ENCODE measurements at places on chromosomes 1 and 21.

GRCh38 chr1:8251635-8252034, 66.3 kb upstream of the SLC45A1 start:
- DNase-seq = no peak

GRCh38 chr1:41917835-41918449, 780 bp downstream of the HIVEP3 start:
- DNase-seq = peak; percentile 61

- DNase-seq = no peak
Observed at GRCh38 chr1:163877016-163877415, 555.3 kb downstream of the NUF2 start.

GRCh38 chr1:119254067-119254720, 113.7 kb upstream of the WARS2 start:
- DNase-seq = no peak

GRCh38 chr1:73839922-73840321, 358.1 kb downstream of the LRRIQ3 start:
- peak; percentile 48 for DNase-seq

- no peak for DNase-seq
Observed at GRCh38 chr1:155128755-155129473, 1.2 kb downstream of the EFNA1 start.

- DNase-seq = no peak
Observed at GRCh38 chr1:97412166-97412565, 508.7 kb downstream of the DPYD start.

DNA sequence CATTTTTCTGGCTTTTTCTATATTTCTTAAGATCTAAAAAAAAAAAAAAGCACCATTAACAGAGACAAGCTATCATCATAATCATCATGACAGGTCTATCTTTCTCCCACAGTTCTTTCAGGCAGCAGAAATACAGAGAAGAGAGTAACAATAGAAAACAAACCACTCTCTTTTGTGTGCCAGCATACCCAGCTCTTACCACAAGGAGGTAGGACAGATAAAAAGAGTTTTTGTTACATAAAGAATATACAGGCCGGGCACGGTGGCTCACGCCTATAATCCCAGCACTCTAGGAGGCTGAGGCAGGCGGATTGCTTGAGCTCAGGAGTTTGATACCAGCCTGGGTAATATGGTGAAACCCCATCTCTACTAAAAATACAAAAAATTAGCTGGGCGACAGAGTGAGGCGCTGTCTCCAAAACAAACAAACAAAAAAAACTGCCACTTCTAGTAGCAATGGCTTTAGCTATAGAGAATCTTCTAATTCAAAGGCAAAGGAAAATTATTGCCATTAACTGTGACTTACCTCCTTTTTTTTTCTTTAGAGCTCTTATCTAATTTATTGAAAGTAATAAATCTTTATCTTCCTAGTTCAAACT, 39.7 kb downstream of the ANKRD13C start:
- no peak for DNase-seq

DNA sequence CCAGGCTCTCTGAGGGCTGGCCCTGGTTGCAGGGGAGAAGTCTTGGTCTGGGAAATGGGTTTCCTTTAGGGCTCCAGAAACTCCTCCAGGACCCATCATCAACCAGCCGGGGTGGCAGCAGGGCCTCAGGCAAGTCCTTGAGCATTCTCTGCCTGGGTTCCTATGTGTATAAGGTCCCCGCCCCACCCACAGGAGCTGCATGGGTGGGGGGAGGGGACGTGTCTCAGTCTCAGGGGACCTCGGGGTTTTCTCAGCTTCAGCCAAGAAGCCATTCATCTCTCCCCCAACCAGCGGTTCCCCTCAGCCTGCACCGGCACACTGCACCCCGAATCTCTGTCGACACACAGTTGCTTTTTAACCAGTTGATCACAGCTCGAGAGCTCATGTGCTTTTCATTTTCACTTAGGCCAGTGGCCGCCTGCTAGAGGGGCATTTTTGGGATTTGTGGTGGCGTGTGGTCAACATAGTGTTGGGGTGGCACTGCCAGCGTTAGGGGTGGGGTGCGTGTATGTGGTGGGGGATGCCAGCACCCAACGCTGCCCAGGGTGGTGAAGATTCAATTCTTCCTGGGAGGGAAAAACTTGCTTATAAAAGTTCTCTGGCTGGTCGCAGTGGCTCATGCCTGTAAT, 6.5 kb downstream of the RUNX3 start:
- no peak for DNase-seq

DNA sequence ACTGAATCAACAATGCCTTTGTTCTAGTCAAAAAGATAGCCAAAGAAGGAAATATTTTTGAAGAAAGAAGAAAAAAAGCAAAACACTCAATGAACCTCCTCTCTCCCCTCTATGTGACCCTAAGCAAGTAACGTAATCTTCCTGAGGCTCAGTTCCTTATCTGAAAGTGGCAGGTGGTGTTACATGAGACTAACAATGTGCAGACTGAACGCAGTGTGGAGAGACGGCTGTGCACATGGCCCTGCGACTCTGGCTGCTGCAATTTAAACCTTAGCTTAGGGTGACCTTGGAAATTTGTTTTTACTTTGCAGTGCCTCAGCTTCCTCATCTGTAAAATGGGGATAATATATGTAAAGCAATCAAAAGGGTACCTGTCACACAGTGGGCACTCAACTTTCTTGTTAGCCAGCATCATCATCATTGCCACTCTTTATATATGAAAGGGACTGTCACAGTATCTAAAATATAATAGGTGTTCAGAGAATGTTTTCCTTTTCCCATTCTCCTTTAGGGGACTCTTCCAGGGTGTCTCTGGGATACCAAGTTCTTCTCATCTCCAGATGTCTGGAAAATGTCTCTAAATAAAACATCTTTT, 100.1 kb upstream of the JUN start:
- no peak for DNase-seq

DNA sequence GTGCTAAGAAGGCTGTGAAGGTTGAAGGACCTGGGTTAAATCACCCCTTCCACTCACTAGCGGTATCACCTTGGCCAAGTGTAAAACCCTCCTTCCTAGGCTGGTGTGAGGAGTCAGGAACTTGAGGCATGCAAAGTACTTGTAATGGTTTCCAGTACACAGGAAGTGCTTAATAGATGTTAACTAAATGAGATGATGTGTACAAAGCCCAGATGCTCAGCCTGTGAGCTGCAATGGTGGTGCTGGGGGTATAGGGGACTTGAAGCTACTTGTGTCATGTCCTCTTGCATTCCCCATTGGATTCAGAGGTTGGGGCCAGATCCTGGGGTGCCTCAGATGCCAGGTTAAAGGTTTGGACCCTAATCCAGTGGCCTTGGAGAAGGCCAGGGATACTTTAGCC, 75.5 kb downstream of the EPHB2 start:
- DNase-seq = no peak

DNA sequence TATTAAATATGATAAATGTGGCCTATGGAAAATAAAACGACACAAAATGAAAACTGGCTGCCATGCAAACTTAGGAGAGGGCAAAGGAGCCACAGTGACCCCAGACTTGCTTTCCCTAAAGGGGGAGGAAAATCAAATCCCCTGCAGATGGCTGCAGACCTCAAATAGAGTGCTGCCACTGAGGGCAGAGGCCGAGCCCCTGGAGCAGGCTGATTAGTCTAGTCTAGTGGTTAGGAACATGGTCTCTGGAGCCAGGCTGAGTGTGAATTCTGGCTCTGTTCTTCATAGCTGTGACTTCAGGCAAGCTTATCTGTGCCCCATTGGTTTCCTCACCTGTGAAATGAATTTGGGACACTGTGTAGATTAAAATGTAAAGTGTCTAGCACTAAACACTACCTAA, 60.8 kb downstream of the ITPKB start:
- no peak for DNase-seq

DNA sequence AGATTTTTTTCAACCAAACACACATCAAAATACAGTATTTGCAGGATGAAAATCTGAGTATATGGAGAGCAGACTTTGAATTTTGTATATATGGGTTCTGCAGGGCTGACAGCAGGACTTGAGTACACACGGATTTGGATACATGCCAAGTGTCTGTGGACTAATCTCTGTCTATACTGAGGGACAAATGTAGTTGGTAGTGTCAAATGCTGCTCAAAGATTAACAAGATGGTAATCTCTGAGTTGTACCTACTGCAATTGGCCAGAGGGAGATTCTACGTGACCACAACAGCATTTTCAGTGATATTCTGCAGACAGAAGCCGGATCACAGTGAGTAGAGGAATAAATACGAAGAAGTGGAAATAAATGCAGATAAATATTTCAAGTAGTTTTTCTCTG, 43.4 kb downstream of the SHCBP1L start:
- no peak for DNase-seq

DNA sequence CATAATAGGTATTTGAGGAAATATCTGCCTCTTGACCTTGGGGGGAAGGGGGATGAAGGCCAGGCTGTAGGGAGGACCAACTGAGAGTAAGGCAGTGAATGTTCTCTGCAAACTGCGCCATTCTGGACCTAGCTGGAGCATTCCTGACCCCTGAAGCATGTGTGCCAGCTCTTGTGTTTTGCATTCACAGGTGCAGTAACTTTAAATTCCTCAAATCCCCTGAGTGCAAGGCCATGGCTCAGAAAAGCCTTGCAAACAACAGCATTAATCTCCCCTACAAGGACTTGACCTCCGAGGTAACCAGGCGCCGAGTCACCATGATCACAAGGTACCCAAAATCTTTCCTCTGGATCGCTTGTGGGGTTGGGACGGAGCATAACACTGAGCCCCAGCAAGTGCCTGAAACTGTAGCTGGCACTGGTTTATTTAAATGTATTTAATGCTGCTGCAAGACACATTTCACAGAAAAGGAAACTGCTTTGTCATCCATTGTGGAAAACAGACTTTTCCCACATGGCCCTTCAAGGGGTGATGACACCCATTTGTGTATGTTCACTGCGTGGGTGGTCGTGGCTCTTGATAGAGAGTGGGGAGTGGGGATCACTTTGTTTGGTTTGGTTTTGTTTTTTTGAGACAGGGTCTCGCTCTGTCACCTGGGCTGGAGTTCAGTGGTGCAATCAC, 1.7 kb downstream of the MYOCOS start:
- DNase-seq = no peak

DNA sequence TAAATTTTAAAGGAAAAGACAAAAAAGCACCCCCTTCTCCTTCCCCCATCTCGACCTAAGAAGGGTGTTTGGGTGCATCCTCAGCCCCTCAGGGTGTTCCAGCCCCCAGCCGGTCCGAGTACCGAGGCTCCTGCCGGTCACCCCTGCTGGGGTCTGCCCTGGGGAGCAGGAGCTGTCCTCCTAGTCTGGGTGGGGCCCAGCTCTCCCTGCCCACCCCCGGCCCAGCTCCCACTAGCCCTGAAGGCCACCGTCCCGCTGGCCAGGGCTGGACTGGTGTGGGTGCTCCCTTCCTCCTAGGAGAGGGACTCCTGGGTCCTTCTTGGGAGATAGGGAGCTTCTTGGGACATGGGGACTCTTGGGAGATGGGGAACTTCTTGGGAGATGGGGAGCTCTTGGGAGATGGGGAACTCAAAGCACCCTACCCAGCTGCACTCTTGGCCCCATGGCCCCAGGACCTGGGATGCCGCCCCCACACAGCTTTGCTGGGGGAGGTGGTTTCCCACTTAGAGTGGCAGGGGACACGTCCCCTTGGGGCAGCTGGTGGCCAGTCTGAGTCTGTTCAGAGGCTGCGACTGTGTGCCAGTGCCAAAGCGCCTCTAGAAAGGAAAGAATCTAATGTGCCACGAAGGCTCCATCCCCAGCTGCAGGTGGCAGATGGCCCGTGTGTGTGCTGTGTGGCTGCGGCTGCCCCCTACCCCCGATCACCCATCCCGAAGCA, 44.5 kb downstream of the MORN1 start:
- DNase-seq = no peak

GRCh38 chr1:22224091-22224490, 81.2 kb upstream of the WNT4 start:
- no peak for DNase-seq

DNA sequence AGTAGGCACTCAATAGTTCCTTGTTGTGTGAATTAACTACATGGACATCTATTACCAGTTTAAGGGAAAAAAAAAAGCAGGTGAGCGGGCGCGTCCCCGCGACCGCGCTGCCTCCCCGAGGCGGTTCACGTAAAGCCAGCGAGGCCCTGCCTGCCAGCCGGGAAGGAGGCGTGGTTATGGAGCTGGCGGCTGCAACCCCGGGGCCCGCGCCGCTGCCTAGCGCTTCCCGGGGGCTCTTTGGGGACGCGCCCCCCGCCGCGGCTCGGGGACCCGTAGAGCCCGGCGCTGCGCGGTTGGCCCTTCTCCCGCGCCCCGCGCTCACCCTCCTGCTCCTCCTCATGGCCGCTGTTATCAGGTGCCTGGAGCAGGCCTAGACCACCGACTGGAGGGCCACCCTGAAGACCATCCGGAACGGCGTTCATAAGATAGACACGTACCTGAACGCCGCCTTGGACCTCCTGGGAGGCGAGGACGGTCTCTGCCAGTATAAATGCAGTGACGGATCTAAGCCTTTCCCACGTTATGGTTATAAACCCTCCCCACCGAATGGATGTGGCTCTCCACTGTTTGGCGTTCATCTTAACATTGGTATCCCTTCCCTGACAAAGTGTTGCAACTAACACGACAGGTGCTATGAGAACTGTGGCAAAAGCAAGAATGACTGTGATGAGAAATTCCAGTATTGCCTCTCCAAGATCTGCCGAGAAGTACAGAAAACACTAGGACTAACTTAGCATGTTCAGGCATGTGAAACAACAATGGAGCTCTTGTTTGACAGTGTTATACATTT, 2.6 kb upstream of the CC2D1B start:
- DNase-seq = peak; percentile 78

DNA sequence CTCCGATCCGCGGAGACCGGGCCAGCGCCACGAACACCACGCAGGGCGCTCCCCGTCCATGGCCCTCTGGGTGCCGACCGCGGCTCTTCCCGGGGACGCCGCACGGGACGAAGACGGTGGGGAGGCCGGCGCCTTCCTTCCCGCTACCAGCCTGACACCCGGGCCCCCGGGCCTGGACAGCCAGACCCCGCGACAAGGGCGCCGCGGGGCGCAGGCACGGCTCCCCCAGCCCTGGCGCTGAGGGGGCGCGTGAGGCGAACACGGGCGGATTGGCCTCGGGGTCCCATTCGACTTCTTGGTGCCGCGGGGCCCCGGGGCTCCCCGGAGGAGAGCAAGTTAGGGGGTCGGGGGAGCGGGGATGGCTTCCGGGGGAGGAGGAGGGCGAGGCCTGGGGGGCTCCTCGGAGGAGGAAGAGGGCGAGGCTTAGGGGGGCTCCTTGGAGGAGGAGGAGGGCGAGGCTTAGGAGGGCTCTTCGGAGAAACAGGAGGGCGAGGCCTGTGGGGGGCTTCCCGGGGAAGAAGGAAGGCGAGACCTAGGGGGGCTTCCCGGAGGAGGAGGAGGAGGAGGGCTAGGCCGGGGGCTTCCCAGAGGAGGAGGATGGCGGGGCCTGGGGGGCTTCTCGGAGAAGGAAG, 537 bp upstream of the KLHL17 start:
- no peak for DNase-seq

DNA sequence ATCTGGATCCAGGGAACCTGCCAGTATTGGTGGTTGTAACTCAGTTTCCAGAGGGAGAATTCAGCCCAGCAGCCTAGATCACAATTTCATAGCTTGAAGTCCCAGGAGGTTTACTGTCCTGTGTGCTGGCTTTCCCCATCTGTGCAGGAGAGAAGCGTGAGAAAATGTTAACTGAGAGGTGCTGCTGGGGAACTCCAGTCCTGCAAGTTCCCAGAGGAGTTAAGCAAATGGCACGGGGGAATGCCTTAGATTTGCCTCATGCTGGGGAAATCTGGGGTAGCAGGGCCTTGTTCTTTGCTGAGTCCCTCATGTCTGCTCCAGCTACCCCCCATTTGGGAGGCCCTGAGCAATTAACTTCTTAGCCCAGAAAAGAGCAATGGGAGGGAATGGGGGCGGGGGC, 25.1 kb upstream of the SLAMF6 start:
- DNase-seq = no peak

- no peak for DNase-seq
Observed at GRCh38 chr1:153903841-153904455, 18.8 kb downstream of the GATAD2B start.

- no peak for DNase-seq
Observed at GRCh38 chr1:9900142-9901043, 9.7 kb downstream of the CTNNBIP1 start.
